ENCODE measurements at places on chromosomes 7 and 10. TPM values are rescaled to one million over a fixed set of nuclear protein-coding genes. Genes with fewer than 3 reads are reported as not detected.

The HPS1 gene
- 16.1 TPM for total RNA-seq

The SPDYE1 gene
- total RNA-seq = not detected

DNA sequence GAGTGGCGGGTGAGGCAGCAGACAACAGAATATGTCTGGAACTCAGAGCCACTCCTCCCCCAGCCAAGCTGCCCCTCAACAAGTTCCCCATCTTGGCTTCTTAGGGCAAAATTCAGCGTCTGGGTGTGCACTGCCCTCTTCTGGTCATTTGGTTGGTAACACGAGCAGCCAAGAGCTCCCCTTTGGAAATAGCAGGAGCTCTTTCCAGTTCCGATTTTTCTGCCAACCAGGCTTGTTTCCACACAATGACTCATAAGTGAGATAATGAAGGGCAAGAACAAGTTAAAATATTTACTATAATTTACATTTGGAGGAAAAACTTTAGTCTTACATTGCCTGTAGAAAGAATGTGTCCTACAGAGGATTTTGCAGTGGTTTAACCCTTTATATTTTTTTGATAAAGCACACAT lies 70.5 kb downstream of the ADCYAP1R1 start:
- H3K27ac ChIP-seq = no peak overlapping the region
- peak; percentile 65 for DNase-seq
- no peaks in the 10 kb centered on the region for H3K4me1 ChIP-seq
- no peak overlapping the region for H3K4me3 ChIP-seq
- no peaks in the 10 kb centered on the region for H3K36me3 ChIP-seq
- no peaks in the 10 kb centered on the region for H3K27me3 ChIP-seq

GRCh38 chr7:101563943-101564777 lies 64.9 kb downstream of the MYL10 start:
- no peak overlapping the region for H3K4me3 ChIP-seq
- H3K36me3 ChIP-seq = no peaks in the 10 kb centered on the region
- DNase-seq = peak; percentile 3
- no peaks in the 10 kb centered on the region for H3K4me1 ChIP-seq

- H3K4me3 ChIP-seq = no peak overlapping the region
- H3K27ac ChIP-seq = no peak overlapping the region
- H3K4me1 ChIP-seq = no peaks in the 10 kb centered on the region
- H3K36me3 ChIP-seq = no peaks in the 10 kb centered on the region
- DNase-seq = no peak
Observed at GRCh38 chr10:61792921-61793320, 108.6 kb upstream of the ARID5B start.

DNA sequence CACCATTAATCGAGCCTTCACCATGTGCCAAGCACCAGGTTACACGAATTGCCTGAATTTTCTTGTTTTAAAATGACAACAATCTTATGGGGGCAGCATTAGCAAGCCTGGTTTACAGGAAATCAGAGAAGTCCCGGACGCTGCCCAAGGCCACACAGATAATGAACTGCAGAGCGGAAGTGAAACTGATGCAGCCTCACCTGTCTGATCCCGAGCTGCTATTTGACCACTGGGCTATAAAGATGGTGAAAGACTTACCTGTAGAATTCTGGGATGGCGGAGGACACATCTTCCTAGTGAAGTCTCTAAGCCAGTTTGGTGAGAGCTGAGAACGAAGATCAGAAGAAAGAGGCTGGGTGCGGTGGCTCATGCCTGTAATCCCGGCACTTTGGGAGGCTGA lies 21.7 kb upstream of the GALNTL5 start:
- H3K27ac ChIP-seq = no peak overlapping the region
- no peaks in the 10 kb centered on the region for H3K36me3 ChIP-seq
- no peak overlapping the region for H3K4me3 ChIP-seq
- DNase-seq = no peak
- no peaks in the 10 kb centered on the region for H3K4me1 ChIP-seq

DNA sequence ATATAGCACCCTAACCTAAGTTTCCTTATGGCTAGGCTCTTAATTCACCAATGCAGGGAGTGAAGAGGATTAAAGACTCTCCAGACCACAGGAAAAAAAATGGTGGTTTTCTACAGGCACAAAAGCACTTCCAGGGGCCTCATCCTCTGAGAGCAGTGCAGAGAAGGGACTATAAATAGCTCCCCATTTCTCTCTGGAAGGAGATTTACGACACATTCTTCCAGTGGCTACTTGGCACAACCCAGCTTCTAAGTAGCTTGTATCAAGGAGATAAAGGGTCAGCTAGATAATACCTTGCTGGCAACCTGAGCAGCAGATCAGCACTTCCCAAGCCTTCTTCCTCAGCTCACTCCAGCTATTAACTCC lies 73.5 kb downstream of the CRPPA start:
- H3K36me3 ChIP-seq = no peaks in the 10 kb centered on the region
- no peak overlapping the region for H3K4me3 ChIP-seq
- no peak overlapping the region for H3K27ac ChIP-seq
- no peaks in the 10 kb centered on the region for H3K27me3 ChIP-seq
- DNase-seq = no peak
- no peaks in the 10 kb centered on the region for H3K4me1 ChIP-seq
